ENCODE measurements at places on chromosomes 3 and 15.
A peak's percentile ranks its signal among the peaks of the same experiment; 100 is the strongest.

DNA sequence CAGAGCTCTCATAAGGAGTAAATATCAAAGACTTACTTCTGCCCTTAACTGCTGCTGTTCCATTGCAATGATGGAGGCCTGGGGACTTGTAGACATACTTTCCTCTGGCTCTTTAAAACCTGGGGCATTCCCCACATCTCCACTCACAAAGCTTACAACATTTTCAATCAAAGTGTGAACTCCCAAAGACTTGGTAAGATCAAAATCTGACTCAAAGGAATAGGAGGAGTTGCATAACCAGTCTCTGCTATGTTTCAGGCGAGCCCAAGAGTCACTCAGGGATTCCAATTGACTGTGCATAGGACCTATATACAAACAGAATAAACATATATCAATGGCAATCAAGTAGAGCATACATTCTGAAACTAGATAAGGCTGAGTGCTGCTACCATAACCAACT lies 101.5 kb downstream of the FBXL22 start:
- no peak for DNase-seq

GRCh38 chr3:9206287-9206686 lies 43.2 kb downstream of the SRGAP3 start:
- no peak for DNase-seq

- no peak for DNase-seq
Measured at GRCh38 chr15:98071786-98072185, 111.3 kb downstream of the ARRDC4 start.

DNA sequence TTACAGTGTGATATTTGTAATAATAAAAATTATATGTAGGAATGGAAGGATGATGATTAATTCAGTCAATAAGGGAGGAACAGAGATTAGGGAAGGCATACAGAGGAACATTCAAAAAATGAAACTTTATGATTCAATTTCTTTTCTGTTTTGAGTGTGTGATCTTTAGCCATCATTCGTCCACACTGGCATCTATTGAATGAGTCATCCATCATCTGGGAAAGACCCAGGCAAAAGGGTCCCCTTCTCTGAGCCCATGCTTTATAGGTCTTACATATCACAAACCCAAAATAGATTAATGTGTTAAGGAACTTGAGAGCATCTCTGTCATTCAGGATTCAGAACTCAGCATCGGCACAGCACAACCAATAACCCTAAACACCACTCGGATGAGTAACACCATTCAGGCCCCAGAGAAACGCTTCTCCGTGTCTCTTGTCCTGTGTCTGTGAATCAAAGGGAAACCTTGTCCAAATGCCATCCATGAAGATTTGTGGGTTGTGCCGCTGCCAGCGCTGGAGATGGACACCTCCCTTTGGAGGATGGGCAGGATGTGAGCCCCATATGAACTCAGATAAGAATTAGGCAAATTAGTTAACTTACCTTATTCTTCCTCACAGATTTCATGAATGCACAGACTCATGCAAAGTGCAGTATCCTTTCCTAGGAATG lies 21.7 kb upstream of the TPM1 start:
- DNase-seq = no peak

DNA sequence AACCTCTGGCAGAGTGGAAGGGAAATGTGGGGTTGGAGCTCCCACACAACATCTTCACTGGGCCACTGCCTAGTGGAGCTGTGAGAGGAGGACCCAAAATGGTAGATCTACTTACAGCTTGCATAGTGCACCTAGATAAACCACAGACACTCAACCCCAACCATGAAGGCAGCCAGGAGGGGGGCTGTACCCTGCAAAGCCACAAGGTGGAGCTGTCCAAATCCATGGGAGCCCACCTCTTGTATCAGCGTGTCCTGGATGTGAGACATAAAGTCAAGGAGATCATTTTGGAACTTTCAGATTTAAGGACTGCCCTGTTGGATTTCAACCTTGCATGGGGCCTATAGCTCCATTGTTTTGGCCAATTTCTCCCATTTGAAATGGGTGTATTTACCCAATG lies 20.9 kb downstream of the TP63 start:
- peak; percentile 31 for DNase-seq

DNA sequence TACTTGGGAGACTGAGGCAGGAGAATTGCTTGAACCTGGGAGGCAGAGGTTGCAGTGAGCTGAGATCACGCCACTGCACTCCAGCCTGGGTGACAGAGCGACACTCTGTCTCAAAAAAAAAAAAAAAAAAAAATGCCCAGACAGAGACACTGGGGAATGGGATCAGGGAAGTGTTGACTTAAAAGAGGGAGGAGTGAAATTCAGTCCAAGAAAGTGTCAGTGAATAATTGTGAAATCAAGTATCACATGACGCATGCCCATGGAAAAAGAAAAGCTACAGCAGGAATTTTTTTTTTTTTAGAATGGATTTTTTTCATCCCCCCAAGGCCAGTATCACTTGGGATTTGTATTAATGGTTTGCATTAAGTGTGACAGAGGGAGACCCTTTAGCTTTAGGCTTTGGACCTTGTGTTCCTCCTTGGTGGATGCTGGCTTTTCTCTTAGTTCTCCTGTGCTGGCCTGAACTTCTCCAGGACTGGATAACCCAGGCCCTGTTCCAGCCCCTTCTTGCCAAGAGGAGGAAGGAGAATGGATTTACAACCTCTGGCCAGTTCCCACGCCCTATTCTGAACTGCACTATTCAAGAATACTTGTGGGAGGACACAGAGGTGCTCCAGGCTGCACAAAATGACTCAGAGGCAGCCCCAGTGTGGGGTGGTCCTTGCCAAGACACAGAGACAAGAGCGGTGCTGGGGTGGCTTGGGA lies 36.7 kb upstream of the ZNF774 start:
- no peak for DNase-seq

- DNase-seq = no peak
Measured at GRCh38 chr3:156614642-156615511, 59.5 kb upstream of the TIPARP start.

GRCh38 chr15:100602823-100603393 lies 519 bp downstream of the ASB7 start:
- peak; percentile 62 for DNase-seq

DNA sequence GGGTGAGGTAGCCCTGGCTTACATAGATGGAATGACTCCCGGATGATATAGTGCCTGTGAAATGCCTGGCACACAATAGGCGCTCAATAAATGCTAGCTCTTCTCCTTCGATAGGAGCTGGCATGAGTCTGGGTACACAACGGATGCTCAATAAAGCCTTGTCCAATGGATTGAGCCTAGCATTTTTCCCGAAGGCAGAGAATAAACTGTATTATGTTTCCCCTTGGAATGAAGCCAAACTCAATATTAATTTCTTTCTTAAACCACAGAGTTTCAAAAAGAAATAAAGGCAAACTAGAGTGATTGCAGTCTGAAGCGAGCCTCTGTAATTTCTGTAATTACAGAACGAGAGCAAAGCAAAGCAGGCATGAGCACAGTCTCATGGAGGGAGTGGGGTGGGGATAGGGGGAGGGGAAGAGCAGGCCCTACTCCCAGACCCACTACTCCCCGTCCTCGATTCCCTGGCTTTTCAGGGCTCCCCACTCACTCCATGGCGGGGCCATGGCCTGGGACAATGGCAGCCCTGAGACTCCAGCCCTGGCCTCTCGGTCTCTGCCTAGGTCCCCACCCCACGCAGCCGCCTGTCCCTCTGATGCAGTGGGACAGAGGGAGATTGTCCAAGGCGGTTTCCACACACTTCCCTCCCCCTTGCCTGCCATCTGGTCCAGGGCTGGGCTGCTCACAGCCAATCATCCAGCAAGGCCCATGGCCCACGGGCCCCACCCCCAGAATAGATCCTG lies 18.0 kb downstream of the SLC6A1 start:
- no peak for DNase-seq

- no peak for DNase-seq
Measured at GRCh38 chr3:43905157-43905556, 214.4 kb downstream of the ABHD5 start.

- peak; percentile 99 for DNase-seq
Measured at GRCh38 chr3:130111185-130111864, 29.7 kb downstream of the ALG1L2 start.

GRCh38 chr3:47495111-47495510 lies 18.4 kb downstream of the ELP6 start:
- DNase-seq = no peak

DNA sequence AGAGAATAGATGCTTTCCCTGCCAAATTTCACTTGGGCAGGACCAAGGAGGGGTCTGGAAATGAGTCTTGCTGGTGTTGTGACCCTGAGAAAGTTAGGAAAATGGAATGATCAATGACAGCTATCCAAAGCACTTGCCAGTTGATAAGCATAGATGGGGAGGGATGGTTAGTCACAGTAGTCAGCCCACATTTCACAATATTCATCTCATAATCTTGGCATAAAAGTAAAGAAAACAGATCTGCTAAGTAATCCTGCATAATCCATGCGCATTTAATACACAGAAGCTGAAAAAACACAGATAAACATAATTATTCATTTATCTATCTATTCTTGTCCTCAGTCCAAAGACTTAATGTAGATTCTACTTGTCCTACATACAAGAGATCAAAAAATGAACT lies 184.1 kb downstream of the ZIC4 start:
- DNase-seq = no peak

DNA sequence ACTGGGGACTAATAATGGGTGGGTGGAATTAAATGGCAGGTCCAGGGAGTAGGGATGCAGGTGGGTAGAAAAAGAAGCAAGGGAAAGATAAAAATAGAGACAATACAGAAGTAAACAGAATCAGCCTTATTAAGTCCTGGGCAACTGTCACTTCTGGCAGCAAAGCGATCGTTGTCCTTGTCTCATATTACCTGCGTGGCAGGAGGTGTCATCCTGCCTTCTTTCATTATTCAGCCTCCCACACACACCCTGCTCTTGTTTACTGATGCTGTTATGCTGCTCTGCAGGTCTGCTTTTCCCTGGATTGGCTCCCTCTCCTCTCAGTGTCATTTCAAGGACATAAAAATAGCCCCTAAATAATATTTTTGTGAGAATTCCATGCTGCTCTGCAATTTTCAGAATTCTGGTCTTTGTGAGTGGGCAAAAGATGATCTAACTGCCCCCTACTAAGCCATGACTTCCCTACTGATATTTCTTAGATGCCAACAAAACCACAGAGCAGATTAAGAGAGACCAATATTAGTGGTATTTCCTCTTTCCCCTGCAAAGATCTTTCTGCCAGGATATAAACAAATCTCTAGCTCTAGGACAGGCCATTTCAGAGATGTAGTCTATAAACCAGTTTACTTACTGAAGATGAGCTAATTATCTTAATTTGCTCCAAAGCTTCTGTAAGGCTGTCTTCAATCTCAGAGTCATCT lies 8.5 kb downstream of the VEPH1 start:
- DNase-seq = no peak

- no peak for DNase-seq
Measured at GRCh38 chr15:99631255-99631654, 65.5 kb downstream of the MEF2A start.

GRCh38 chr3:134839422-134839821 lies 44.4 kb downstream of the EPHB1 start:
- DNase-seq = no peak

- no peak for DNase-seq
Measured at GRCh38 chr3:27133060-27133459, 236.1 kb downstream of the NEK10 start.

DNA sequence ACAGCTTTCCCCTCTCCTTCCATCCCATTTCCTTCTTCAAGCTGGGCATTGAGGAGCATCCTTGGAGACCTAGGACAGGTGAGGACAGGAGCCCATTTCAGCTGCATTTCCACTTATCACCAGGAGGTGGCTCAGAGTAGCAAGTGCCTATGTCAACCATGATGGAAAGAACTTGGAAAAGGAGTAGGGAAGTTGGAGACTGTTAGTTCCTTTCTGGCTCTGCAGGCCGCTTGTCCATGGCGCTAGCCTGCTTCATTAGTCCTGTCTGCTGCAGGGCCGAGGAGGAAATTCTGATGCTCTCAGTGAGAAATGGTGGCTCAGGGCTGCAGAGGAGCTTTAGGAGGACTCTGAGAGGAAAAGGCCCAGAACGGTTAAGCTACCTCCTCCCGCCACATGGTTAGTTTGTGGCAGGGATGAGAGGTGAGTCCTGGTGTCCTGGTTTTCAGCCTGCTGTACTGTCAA lies 7.0 kb upstream of the CD276 start:
- peak; percentile 65 for DNase-seq

DNA sequence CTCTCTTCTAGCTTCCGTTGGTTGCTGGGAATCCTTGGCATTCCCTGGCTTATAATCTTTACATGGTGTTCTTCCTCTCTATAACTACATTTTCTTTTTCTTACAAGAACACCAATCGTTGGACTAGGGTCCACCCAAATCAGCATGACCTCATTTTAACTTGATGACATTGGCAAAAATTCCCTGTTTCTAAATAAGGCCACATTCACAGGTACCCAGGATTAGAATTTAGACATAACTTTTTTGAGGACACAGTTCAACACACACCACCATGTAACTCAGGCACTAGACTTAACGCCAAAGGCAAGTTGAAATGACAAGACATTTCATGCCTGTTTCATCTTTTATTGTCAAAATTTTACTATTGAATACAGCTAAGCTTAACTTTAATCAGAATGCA lies 93.0 kb downstream of the NECTIN3 start:
- no peak for DNase-seq

DNA sequence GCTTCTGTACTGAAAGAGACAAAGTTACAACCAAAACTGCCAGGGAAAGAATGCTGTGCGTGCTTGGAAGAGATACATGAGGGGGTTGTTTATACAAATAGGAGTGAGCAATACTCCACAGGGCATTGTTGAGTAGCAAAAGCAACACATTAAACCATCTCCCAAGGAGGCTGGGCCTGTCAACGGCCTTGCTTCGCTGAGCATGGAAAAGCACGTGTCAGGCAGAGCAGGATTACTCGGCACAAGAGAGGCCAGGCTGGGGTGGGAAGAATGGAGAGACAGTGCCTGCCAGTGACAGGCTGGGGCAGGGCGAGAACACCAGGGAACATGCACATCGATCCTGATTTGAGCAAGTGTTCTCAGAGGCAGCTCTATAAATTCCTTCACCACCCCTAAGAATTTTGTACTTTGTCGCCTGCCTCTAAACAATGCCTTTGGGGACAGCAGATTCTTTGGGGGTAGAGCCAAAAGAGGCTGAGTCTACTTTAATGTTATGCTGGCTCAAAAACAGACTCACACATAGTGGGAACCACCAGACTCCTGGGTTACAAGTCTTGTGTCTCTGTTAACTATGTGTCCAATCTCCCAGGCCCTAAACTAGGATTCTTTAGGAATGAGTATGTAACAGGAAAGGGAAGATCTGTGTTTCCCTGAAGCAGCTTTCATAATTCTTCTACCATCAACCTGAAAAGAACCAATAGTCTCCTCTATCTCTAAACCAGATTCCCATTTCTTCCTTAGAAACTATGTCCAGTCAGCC lies 67.2 kb downstream of the LIPC start:
- no peak for DNase-seq

GRCh38 chr3:12141350-12141749 lies 17.4 kb downstream of the TIMP4 start:
- no peak for DNase-seq

- no peak for DNase-seq
Measured at GRCh38 chr3:129648391-129648790, 41.9 kb upstream of the PLXND1 start.

- DNase-seq = no peak
Measured at GRCh38 chr3:169836942-169837275, 24.2 kb upstream of the LRRC34 start.

- DNase-seq = no peak
Measured at GRCh38 chr15:52068004-52068615, 44.5 kb downstream of the BCL2L10 start.
